ENCODE measurements at places on chromosomes 5 and 9.

- no peak for DNase-seq
Observed at GRCh38 chr9:71636143-71636839, 132.0 kb downstream of the CEMIP2 start.

GRCh38 chr5:148085977-148086705 lies 22.4 kb downstream of the SPINK5 start:
- DNase-seq = no peak

DNA sequence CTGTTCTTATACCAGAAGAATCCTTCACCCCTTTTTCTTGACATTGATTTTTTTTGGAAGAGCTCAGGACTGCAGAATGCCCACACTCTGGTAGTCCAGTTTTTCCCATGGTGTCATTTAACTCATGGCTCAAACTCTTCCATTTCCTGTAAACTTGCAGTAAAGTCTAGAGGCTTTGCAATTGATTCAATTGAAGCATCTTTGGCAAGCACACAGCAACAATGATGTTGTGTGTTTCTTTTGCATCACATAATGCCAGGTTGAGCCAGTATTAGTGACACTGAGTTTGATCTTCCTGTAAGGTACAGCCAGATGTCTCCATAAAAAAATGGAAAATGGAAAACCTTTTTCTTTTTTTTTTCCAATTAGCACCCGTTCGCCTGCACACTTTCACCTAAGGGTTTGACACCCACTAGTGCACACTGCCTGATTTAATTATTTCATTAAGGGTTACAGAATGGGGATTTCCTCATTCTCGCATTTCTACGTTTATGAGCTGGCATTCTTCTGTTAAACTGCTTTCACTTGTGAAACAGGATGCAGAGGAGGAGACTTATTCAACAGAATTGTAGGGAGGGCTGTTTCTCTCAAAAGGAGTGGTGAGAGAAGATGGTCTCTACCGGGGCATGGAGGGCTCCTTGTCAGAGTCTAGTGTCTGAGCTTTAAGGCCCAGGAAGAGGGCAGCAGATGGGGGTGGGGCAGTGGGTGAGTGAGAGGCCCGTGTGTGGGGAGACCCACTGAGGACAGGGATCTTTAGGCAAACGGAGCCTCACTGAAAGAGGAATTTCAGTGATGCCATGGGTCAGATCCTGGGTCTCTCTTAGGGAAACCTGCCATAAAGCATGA lies 2.2 kb upstream of the S1PR3 start:
- no peak for DNase-seq

DNA sequence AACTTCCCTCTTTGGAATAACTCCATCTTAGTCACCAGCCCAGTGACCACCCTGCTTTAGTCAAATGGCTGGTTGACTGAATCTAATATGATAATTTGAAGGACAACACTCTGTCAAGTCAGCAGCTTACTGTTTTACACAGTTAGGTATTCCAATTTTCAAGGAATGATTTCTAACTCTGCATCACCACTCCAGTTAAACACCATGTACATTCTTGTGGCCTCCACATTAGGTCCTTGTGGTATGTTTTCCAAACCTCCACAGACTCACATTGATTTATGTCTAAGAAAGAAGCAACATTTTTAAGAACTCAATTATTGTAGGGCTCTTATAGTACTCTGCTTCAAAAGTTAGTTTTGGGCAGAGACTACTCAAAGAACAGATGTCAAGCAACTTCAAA lies 110.7 kb downstream of the TLE1 start:
- no peak for DNase-seq

GRCh38 chr5:107977550-107978071 lies 306.9 kb upstream of the EFNA5 start:
- DNase-seq = no peak

GRCh38 chr5:79512471-79513307 lies 1.2 kb downstream of the HOMER1 start:
- no peak for DNase-seq

DNA sequence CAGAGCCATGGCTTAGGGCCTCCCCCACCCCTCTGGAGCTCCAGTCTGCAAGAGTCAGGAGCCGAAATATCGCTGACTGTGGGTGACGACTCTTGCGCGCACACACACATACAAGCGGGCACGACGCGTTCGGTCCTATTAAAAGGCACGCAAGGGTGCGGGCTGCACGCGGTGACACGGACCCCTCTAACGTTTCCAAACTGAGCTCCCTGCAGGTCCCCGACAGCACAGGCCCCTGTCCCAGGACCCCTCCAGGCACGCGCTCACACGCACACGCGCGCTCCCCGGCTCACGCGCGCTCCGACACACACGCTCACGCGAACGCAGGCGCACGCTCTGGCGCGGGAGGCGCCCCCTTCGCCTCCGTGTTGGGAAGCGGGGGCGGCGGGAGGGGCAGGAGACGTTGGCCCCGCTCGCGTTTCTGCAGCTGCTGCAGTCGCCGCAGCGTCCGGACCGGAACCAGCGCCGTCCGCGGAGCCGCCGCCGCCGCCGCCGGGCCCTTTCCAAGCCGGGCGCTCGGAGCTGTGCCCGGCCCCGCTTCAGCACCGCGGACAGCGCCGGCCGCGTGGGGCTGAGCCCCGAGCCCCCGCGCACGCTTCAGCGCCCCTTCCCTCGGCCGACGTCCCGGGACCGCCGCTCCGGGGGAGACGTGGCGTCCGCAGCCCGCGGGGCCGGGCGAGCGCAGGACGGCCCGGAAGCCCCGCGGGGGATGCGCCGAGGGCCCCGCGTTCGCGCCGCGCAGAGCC lies at the start of gene GRIN1:
Gene GRIN1 (plus strand): TSS at position 433 of the 746 bp plus-strand sequence. CDS start 333 bp downstream, outside the sequence.
- DNase-seq = no peak

DNA sequence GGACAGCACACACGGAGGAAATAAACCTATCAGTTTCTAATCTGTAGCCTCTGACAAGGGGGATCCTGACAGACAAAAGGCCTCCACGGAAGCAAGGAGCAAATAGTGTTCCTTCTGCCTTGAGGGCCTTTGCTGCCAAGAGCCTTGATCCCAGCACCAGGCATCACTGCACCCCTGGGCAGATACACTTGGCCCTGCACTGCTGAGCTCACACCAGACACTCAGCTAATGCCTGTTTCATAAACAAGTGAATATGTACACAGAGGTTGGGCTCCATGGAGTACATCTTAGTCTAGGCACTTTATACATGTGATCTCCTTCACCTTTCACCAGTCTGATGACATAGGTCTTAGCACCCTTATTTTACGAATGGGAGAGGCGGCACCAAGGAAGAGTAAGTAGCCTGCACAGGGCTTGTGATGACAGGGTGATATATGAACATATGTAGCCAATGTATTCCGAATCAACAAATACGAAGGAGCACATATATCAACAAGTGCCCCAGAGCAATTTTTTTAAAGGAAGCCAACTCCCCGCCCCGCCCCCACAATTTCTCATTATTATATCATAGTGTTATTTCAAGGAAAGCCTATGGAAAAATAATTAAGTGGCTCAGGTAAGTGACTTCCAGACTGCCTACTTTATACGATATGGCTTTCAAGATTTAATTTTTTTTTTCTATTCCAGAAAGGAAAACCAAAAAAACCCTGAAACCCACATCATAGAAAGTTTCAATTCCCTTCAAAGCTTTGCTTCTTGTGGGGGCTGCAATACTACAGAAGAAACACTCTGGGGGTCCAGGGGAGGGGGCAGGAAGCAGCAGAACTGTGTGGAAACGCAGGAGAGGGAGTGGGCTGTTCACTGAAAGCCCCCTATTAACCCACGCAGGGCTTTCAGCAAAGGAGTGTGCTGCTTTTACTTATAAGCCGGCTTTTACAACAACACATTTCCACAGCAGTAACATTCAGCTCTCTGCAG lies 32.0 kb downstream of the CDC14B start:
- DNase-seq = no peak

GRCh38 chr9:19376931-19377330 lies 3.1 kb downstream of the RPS6 start:
- no peak for DNase-seq

DNA sequence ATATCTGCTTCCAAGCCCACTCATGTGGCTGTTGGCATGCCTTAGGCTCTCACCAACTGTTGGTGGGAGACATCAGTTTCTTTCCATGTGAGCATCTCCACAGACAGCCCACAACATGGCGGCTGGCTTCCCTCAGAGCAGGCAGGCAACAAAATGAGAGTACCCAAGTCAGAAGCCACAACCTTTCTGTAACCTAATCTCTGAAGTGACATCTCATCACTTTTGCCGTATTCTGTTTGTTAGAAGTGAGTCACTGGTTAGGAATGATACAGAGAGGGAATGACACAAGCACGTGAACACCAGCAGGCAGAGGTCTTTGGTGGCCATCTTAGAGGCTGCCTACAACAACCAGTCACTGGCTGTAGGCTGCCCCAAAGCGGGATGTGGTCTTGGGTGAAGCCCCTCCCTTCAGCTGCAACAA lies 88.6 kb upstream of the RASGRF2 start:
- DNase-seq = no peak

- DNase-seq = no peak
Observed at GRCh38 chr9:129333617-129334104, 155.6 kb upstream of the IER5L start.

- DNase-seq = no peak
Observed at GRCh38 chr9:28092981-28093936, 520.0 kb upstream of the C9orf72 start.

GRCh38 chr9:82489201-82489821 lies 500.7 kb downstream of the SPATA31D1 start:
- DNase-seq = no peak

DNA sequence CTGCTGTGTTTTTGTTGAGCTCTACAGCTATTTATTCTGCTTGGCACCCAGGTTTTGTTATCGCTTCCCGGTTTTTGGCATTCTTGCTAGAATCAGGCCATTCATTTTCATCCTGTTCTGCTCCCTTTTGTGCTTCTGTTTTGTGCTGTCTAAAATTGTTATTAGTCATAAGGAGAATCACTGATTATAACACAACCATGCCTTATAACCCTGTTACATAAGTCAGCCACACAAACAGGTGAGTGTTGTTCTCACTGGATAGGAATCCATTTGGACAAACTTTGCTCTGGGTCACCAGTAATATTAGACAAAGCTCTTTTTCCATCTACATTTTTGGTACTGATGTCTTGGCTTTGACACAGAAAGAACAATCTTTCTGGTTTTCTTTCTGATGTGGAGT lies 622.8 kb downstream of the PSAT1 start:
- no peak for DNase-seq

GRCh38 chr5:53923961-53924360 lies 363.5 kb downstream of the NDUFS4 start:
- no peak for DNase-seq

DNA sequence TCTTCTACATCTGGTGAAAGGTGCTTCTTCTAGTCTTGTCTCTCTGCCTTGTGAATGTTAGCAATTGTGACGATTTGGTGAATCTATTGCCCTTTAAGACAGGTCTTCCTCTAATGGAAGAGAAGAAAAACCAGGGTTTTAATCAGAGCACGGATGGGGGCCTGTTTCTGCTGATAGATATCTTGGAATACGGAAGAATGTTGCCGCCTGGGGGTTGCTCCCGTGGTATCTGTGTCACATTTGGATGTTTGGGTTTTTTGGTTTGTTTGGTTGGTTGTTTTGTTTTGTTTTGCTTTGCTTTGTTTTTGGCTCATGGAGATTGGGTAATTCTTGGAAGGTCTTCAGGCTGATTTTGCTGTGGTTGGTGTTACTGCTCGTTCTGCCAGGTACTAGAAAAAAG lies 9.7 kb upstream of the SLC1A3 start:
- DNase-seq = no peak

- peak; percentile 41 for DNase-seq
Observed at GRCh38 chr9:96413302-96414221, 4.6 kb downstream of the ZNF367 start.

GRCh38 chr9:7093040-7093439 lies 335.3 kb downstream of the KDM4C start:
- DNase-seq = no peak

GRCh38 chr9:93598647-93599241 lies 22.4 kb downstream of the PHF2 start:
- DNase-seq = no peak

DNA sequence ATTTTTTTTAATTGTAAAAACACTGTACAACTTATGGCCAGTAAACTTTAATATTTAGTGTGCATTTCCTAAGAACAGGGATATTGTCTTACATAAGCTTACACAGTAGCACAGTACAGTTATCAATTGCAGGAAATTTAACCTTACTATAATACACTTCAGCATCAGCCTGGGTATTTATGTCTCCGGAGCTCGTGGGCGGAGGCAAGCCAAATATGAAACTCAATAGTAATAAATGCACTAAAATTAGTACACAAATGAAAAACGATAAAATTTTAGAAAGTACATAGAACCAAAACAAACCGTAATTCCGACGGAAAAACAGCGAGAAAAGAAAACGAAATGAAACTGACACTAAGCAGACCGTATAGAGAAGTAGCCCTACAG lies 91.2 kb downstream of the ANXA2R start:
- DNase-seq = no peak

DNA sequence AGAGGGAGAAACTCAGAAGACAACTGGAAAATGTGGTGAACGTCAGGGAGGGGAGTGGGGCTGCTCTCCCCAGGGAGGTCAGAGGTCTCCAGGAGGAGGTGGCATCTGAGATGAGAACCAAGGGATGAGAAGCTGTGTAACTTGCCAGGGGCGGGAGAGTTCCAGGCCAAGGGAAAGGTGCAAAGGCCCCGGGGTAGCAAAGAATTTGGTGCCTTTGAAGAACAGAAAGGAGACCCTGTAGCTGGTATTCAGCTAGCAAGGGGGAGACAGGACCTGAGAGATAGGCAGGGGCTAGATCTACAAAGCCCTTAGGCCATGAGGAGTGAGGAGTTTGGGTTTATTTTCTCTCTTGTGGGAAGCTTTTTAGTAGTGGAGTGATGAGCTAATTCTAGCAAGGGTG lies 3.3 kb downstream of the DNM1 start:
- DNase-seq = no peak

GRCh38 chr9:89874351-89875321 lies 269.8 kb downstream of the GADD45G start:
- DNase-seq = no peak

GRCh38 chr5:8396246-8396645 lies 527.3 kb downstream of the MTRR start:
- DNase-seq = no peak

DNA sequence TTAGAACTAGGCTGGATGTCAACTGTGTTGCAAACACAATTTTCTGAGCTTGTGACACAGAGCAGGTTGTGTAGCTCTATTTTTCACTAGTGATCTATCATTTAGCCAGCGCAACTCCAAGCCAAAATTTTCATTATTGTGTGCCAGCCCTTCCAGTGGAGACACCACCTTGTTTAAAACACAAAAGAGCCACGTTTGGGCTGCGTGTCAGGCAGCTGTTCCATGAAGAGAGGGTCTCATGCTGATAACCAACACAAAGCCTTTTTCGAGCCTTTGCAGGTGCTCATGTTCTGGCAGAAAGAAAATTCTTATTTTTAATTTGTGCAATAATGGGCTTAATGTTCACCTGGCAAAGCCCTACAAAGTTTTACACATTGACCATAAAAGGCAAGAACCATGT lies 237.6 kb upstream of the RGMB start:
- DNase-seq = no peak

DNA sequence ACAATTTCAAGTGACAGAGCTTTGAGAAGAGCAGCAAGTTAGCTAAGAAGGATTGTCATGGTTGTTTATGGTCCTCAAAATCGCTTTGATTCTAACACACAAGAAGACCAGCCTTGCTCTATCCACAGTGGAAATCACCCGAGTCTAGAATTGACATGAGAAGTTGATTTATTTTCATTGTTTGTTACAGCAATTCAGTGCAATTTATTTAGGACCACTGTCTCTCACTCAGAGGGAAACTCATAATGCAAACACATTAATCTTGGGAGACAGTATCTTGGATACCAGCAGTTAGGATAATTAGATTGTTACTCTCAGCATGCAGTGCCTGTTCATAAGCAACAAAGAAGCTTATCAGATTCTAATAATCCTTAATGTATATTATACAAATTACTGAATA lies 498.9 kb downstream of the NTRK2 start:
- no peak for DNase-seq

GRCh38 chr5:96714450-96714849 lies 52.3 kb downstream of the CAST start:
- DNase-seq = no peak
